ENCODE measurements at places on chromosomes 3 and 15.

GRCh38 chr3:30676424-30677346, 70.3 kb downstream of the TGFBR2 start:
- no peak for DNase-seq

DNA sequence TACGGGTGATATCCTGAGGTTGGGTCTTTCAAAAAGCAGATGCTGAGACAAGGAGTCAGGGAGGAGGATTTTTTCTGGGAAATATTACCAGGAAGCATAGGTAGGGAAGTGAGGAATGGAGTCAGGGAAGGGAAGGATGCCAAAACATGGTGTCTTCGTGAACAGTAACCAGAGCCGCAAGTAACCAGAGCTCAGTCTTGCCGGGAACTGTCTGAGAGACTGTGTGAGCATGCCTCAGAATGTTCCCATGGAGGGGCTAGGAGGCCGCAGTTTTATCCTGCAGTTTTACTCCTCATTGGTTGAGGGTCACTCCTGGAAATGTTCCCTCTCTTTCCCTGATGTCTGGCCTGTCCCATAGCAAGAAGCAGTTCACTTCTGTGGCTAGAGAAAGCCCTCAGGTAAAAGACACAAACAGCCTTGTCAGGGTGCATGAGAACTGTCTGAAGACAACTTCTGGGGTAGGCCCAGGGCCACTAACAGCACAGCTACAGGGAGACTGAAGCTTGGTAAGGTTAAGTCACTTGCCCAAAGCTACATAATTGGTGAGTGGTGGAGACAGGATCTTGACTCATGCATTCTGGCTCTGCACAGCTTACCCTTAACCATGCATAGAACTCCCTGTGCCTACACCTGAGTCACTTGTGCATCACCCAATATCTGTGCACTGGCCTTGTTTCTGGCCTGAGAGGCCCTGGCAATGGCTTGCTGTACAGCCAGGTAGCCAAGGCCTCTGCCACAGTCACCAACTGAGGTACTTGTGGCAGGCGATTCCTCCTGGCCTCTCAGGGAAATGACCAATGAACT, 76.3 kb upstream of the FRMD4B start:
- no peak for DNase-seq

DNA sequence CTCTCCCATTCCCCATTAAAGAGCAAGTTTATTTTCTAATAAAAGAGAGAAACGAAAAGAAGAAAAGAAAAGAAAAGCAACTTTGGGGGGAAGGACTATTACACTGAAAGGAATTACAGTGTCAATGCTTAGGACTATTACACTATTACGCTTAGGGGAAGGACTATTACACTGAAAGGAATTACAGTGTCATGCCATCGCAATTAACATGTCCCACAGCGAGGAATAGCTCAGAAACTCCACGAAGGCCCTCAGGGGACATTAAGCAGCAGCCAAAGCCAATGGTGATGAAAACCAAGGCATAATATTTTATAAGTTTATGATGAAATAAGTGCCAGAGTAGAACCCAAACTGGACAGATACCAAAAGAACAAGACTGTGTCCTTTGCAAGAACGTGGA, 22.1 kb upstream of the DET1 start:
- no peak for DNase-seq

DNA sequence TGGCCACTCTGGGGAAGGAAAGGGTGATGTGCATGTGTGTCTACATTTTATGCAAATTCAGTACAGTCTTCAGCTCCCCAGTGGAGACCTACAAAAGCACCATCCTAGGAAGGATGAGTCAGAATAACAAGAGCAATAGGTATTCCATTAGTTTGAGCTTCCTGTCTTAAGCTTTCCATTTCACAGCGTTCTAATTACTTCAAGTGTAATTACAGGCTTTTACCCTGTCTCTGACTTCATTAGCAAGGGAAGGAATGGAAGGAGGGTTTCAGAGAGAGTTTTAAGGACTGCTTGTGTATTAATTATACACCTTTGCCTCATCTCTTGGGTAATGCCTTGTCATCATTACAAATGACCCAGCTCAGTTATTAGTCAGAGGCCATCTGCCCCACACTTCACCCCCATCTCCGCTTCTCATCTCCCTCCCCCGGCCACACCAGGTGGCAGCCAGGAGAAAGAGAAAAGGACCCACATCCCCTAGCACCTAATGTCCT, 202.8 kb upstream of the MRPL3 start:
- DNase-seq = no peak

DNA sequence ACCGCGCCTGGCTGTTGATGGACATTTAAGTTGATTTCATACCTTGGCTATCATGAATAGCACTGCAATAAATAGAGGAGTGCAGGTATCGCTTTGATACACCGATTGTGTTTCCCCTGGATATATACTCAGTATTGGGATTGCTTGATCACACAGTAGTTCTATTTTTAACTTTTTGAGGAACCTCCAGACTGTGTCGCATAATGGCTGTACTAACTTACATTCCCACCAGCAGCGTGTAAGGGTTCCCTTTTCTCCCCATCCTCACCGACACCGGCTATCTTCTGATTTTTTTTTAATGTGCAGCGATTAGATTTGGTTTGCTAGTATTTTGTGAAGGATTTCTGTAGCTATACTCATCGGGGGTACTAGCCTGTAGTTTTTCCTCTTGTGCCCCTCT, 16.0 kb downstream of the RUBCN start:
- DNase-seq = no peak

- DNase-seq = no peak
Observed at GRCh38 chr3:99720985-99721632, 82.7 kb downstream of the COL8A1 start.

GRCh38 chr3:112289011-112289410, 5.0 kb downstream of the SLC9C1 start:
- DNase-seq = no peak

DNA sequence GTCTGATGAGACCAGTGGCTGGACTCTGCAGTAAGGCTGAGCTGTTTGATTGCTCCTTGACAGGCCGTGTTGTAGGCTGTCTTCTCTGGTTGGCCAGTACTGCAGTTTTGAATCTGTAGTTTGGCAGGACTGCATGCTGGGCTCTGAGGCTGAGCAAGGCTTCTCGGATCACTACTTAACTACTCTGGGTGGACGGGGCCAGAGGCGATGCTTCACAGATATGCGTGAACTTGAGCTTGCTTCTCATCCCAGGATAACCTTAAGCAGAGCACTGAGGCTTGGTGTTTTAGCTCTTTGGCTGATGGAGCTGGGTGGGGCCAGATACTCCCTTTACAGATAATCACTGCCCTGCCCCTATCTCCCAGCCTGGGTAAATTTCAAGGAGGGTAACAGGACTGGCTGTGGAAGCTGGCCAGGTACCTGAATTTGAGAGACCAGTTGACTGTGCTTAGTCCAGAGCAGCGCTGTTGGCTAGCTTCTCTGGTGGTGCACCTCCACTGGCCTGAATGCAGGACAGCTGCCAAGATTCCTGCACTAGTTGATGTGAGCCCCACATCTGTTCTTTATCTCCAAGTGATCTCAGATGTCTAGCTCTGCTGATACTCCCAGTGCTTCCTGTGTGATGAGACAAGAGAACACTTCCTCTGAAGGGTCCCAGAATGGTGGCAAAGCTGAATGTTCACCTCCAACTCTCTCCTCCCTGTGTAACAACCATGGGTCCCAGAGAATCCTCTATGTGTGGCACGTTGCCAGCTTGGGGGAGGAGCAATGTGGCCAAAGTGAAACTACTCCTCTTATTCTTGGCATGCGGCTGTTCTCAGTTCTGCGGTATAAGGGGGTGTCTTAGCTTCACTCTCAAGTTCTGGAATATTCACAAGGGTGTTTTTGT, 37.9 kb downstream of the RPL39L start:
- DNase-seq = no peak

DNA sequence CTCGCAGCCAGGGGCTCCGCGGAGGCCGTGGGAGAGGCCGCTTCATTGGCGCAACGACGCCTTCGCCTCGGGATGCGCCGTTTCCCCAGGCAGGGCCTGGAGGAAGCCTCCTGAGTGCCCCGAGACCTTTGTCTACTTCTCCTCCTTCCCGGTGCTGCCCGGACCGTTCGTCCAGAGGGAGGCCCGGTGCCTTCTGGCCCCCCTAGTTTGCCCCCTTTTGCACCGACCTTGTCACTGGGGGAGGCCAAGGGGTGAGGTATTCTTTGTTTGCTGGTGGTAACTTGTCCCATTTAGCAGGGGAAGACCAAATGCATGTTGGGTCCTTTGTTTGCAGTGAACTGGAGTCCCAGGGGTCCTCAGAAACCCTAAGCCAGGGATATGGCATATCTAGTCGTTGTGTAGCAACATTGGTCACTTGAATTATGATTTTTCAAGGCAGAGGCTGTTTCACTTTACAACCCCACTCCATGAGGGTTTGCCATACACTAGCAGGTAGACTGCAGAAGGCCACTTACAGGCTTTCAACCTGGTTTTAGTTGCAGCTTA, 615 bp downstream of the DHX30 start:
- no peak for DNase-seq

DNA sequence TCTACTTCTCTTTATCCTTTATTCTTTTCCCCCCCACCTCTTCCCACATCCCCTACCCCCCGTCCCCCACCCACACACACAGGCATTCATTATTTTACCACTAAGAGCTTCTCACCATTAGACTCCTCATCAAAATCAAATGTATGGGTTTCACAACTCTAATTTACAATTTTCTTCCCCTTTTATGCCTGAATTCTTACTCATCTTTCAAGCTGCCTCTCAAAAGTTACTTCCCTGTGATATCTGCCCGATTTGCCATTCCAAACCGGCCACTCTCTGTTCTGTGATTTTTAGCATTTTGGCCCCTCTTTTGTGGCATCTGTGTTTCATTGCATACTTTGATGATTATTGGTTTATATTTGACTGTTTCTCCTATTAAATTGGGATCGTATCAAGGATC, 42.2 kb downstream of the SLC9A9 start:
- no peak for DNase-seq

DNA sequence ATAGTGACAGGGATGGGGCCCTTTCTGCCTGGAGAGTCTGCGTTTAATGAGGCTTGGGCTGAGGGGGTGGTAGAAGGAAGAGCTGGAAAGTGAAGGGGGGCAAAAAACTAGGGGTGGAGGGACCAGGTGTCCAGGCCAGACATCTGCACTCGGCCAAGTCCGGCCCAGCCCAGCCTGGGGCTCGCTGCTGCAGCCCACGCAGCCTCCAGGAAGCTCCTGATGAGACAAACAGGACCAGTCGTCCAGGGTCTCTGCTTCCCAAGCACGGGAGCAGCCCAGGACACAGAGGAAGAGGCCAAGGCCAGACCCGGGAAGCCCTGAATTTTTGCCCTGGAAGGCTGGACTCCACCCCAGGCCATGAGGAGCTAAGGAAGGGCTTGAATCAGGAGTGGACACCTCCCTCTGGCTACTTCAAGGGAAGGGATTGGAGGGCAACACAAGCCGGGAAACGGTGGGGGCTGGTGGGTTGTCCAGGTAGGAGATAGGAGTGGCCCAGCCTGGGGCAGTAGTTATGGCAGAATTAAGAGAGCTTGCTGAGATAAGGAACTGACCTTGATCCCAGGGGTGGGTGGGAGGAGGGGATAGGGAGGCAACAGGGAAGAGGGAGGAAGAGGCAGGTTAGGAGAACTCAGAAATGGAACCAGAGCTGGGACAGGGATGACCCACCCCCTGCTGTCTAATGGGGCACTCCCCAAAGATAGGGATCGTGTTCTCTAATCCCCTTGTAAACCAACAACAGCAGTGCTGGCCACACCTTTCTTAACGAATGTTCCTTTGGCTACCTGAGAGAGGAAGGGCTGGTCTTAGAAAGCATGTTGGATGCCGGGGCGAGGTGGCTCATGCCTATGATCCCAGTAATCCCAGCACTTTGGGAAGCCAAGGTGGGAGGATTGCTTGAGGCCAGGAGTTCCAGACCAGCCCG, 89.5 kb downstream of the ANP32A start:
- DNase-seq = no peak

DNA sequence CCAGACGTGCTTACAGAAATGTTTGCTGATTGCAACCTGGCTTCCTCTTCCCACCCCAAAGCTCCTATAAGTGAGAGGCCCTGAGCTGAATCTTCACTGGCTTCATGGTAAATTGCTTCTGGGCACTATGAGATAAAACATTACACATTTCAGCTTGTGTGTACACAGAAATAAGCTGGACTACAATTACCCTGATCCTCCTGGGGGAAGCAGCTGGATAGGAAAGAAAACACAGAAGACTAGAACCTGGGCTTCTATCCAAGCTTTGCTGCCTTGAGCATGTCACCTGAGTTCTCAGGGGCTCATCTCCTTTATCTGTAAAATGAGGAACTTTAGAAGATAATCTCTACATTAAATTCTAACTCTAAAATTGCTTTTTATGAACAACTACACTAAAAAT, 40.3 kb downstream of the THBS1 start:
- no peak for DNase-seq

DNA sequence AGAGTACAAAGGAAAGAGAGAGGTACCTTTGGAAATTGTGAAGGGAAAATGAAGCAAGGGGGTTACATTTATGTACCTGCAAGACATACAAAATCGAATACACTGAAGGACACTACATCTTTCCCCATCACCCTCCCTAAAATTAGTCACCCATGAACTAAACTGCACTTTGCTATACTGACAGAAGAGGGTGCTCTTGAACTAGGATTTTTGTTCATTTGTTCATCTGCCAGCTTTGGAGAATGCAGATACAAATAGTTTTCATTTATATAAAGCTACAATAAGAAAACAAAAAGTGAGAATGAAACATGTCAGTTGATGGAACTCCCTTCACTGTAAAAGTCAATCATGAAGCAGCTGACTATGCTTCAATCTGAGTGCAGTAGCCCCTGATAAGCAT, 55.7 kb downstream of the PCCB start:
- no peak for DNase-seq

- no peak for DNase-seq
Observed at GRCh38 chr3:124768812-124769211, 38.6 kb downstream of the UMPS start.
